ENCODE measurements at places on chromosomes 2 and 18.

- DNase-seq = no peak
Measured at GRCh38 chr2:12881952-12882351, 165.2 kb downstream of the TRIB2 start.

GRCh38 chr18:26414901-26415440 is 133.4 kb downstream of the KCTD1 start:
- no peak for DNase-seq

GRCh38 chr18:7743256-7743655 is 176.1 kb downstream of the PTPRM start:
- no peak for DNase-seq

GRCh38 chr18:3875961-3876360 is 426.0 kb downstream of the TGIF1 start:
- DNase-seq = no peak

DNA sequence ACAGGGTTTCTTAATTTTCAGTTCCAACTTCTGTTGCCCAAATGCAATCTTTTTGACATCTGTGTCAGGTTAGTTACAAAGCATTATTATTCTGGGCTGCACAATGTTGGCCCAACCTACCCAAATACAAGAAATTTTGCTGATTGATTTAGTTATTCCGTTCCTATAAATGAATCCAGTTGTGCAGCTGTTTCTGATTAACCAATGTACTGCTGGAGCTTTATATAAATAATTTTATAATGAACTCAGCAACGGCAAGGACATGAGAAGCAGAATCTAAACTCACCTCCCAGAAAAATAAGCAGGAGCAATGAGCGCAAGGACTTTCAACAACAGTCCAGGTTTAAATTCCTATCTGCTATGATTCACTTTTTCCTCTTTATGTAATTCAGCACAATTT is 76.3 kb upstream of the WIPF1 start:
- DNase-seq = no peak

GRCh38 chr2:239158641-239159475 is 242.0 kb downstream of the HDAC4 start:
- no peak for DNase-seq

- no peak for DNase-seq
Measured at GRCh38 chr2:29954316-29954715, 32.9 kb upstream of the ALK start.

GRCh38 chr2:145800151-145801091 is 1280.5 kb upstream of the ZEB2 start:
- no peak for DNase-seq

DNA sequence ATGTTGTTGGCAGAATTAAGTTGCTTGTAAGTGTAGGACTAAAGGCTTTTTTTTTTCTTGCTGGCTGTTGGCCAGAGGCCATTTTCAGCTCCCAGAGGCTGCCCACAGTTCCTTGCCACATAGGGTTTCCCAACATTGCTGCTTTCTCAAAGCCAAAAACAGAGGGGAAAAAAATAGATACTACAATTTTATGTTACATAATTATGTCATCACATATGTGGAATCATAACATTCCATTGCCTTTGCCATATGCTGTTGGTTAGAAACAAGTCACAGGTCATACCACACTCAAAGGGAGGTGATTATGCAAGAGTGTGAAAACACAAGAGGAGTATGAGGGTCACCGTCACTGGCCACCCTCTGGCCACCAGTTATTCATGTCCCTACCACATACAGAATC is 154.5 kb downstream of the RTN4 start:
- DNase-seq = no peak

DNA sequence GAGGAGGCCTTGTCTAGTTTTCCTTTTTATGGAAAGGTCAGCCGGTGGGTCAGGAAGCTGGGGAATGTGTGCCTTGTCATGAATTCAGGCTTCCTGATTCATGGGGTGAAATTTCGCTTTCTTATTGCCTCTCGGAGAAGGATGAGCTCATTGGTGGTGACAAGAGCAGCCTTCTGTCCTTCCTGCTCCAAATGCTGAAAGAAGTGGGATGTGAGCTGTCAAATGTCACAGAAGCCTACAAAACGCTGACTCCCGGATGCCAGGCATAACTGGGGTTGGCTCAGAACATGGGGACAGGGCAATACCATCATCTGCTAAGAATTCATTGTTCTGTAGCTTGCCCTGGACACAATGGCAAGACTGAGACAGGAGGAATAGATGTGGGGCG is 55.8 kb upstream of the FAM136A start:
- DNase-seq = no peak

- DNase-seq = peak; percentile 50
Measured at GRCh38 chr2:219350710-219351221, 18.2 kb upstream of the RESP18 start.

- peak; percentile 21 for DNase-seq
Measured at GRCh38 chr2:203077451-203077850, 62.8 kb downstream of the NBEAL1 start.

- DNase-seq = no peak
Measured at GRCh38 chr2:28021898-28022297, 131.4 kb downstream of the BABAM2 start.

GRCh38 chr2:64698177-64698643 is 44.5 kb upstream of the SERTAD2 start:
- no peak for DNase-seq

GRCh38 chr2:173652767-173653431 is 298.2 kb downstream of the CDCA7 start:
- DNase-seq = peak; percentile 57

- no peak for DNase-seq
Measured at GRCh38 chr2:130391872-130392670, 36.2 kb downstream of the PTPN18 start.

DNA sequence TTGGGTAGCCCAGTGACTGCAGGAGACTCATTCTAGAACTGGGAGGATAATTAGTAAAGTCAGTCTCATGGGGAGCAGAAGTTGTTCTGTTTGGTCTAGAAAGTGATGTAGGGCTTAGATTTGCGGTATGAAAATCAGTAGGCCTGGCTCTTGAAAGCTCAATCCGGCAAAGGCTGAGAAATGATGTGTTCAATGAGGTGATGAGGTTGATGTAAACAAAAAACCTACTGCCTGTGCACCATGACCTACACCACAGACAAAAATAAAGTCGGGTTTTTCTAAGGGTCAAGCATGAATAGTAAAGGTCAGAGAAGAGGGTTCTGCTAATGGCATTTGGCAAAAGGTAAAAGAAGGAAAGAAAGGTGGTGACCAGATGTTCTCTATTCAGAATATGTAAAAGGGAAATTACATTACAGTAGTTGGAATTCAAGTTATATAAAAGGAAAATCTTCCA is 80.8 kb upstream of the COL5A2 start:
- no peak for DNase-seq

DNA sequence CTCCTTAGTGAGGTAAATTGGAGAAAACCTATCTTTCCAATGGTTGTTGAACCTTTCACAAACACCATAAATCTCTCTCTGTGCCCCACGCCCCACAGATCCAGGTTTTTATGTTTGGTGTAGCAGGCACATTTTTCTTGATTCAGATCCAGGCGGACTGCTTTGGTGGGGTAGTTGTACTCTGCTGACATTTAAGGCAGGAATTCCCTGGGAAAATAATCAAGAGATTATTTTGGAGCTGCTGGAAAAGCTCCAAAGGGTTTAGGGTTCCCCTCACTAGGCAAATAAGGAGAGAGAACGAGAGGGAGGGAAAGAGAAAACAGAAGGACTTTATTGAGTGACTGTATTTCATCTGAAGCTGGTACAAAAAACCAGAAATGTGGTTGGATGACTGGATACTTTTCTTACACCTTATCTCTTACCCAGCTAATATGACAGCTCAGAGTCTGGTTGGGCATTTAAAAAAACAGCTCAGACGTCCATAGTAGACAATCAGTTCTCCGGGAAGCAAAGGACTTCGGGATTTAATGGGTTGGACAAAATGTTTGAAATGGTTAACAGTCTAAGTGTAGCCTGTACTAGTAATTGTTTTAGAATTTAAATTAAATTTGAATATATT is 3.6 kb upstream of the AQP4 start:
- DNase-seq = no peak

GRCh38 chr2:100546469-100546868 is 16.3 kb upstream of the PDCL3 start:
- no peak for DNase-seq

- peak; percentile 14 for DNase-seq
Measured at GRCh38 chr2:174878537-174879147, 114.4 kb upstream of the CHRNA1 start.

- no peak for DNase-seq
Measured at GRCh38 chr18:76507830-76508385, 12.9 kb upstream of the ZNF516 start.

GRCh38 chr2:200763422-200763821 is 48.3 kb upstream of the BZW1 start:
- no peak for DNase-seq

DNA sequence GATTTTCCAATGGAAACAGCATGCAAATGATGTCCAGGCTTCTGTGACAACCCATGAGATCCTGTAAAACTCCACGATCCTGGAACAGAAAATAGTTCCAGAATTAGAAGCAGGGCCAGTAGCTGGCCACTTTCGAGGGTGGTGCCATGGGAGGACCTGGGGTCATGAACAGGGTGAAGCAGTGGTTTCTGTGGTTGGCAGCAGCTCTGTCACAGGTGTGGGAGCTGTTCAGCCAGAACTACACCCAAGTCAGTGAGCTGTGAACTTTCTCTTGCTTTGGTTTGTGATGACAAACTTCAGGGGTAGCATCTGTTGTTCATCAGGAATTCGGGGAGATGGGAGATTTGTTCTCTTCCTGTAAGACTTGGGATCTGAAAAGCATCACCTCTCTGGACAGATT is 314.4 kb upstream of the NT5C1B start:
- no peak for DNase-seq

- DNase-seq = no peak
Measured at GRCh38 chr2:181910028-181910831, 18.7 kb downstream of the ITPRID2 start.

GRCh38 chr2:98483257-98483861 is 38.7 kb downstream of the INPP4A start:
- DNase-seq = no peak

GRCh38 chr2:112788653-112789052 is 4.4 kb upstream of the IL1A start:
- DNase-seq = no peak

DNA sequence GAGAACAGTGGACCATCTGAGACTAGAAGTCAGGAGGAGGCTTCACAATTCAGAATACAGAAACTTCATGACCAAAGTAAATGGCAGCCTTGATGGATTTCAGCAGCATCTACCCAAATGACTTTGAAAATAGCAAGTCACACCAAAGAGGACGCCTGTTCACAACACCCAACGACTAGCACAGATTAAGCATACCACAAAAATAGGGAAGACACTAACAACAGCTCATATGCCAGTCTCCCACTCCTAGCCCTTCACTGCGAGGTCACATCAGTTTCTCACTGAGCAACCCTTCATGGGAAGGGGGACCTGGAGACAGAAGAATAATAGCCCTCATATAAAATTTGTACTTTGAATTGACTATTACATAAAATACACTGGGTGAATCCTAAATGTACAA is 228.4 kb upstream of the SLC39A10 start:
- DNase-seq = no peak

Measured in hepatic stellate cell (primary cell).